ENCODE measurements at places on chromosomes 6 and 20.

DNA sequence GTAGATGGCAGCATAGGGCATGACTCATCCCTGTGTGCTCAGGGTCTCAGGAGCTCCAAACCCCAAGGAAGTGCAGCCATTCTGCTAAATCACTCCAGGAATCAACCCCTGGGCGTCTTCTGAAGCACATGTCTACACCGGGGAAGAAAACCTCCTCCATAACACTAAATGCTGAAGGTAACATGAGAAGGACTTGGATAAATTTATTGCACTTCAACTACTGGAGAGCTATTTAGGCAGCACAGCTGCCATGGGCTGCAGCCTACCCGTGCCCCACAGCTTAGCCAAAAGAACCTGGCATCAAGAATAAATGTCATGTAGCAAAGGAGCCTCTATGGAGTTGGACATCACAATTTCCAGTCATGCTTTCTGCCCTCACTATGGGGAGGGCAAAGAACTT lies 152.4 kb upstream of the PROKR2 start:
- peak; percentile 26 for DNase-seq

DNA sequence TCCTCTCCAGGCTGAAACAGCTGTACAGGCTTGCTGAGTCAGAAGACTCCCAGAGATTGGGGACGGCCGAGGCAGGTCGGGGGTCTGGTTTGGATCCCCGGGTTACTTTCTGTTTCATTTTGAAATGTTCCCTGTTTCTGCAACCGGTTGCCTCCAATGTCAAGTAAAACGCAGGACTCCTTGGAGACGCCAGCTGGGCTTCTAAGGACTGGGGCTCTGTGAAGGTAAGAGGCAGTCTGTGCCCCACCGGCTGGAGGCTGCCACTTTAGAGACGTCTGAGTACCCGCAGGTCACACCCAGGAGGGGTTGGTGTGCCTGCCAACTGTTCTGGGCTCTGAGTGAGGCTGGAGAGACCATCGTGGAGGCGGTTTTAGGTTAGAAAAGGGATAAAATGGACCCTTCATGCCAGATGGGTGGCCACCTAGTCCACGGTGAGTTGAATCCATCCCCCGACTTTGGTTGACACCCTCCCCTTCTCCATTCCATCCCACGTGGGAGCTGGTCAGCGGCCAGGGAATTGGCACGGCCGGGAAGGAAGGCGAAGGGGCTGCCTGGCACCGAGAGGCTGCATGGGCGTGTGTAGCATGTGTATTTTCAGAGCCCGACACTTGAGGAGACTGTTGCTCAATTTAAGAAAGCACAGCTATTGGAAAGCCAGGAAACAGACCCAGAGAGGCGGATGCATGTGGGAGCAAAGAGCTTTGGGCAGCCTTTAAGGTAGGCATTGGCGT lies 240.9 kb downstream of the PHACTR1 start:
- DNase-seq: peak; percentile 63

GRCh38 chr20:9981829-9982228 lies 53.0 kb upstream of the ANKEF1 start:
- DNase-seq: no peak

DNA sequence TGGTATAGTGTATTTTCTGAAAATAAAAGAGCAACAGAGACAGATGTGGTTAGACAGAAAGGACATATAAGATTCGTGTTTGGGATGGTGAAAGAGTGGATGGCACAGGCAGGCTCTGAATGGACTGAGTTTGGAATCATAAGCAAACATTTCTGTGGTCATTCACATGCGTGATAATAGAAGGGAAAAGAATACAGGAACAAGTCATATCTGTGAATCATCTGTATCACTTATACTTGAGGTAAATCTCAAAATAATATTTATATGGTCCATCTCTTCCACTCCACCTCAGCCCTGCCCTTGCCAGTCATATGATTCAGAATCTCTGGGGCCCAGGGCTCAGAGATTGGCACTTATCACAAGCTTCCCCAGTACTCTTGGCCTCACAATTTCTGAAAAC lies 535.1 kb downstream of the BCKDHB start:
- DNase-seq: no peak

- no peak for DNase-seq
Measured at GRCh38 chr20:23776067-23776771, 25.5 kb upstream of the CST1 start.

DNA sequence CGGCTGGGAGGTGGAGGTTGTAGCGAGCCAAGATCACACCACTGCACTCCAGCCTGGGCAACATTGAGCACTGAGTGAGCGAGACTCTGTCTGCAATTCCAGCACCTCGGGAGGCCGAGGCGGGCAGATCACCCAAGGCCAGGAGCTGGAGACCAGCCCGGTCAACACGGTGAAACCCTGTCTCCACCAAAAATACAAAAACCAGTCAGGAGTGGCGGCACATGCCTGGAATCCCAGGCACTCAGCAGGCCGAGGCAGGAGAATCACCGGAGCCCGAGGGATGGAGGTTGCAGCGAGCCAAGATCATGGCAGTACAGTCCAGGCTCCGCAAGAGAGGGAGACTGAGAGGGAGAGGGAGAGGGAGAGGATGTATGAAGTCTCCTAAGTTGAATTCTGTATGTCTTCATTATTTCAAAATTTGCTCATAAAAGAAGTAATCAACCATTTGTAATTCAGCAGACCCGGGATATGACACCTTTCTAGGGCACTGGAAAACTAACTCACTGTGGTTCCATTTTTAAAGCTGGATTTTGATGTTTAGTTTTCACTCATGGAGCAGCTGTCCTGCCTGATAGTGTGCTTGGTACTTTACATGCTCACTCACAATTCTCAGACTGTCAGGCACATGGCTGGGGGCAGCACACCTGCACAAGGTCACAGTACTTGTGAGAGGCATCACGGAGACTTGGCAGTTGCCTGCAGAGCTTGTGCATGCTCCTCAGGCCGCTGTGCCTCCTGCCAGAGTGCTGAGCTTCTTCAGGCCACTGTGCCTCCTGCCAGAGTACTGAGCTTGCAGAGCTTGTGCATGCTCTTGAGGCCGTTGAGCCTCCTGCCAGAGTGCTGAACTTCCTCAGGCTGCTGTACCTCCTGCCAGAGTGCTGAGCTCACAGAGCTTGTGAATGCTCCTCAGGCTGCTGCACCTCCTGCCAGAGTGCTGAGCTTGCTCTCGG lies 106.2 kb downstream of the ERMARD start:
- DNase-seq: no peak

DNA sequence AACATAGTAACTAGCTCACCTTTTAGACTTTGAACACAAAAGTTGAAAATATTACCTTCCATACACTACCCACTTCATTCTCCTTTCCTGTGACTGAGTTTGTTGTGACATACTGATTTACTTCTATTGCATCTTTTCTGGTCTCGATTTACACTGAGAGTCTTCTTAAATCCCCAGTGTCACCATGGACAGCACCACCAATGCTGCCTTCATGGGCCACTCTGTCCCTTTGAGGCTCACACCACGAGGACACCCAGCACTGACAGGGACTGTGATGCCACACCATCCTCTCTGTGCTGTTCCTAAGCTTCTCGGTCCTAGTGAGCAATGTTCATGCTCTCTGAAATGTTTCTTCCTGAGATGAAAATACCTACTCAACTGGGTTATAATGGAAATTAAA lies 337.1 kb upstream of the IRAK1BP1 start:
- no peak for DNase-seq

- DNase-seq: no peak
Measured at GRCh38 chr6:113076116-113076515, 729.0 kb downstream of the RFPL4B start.

DNA sequence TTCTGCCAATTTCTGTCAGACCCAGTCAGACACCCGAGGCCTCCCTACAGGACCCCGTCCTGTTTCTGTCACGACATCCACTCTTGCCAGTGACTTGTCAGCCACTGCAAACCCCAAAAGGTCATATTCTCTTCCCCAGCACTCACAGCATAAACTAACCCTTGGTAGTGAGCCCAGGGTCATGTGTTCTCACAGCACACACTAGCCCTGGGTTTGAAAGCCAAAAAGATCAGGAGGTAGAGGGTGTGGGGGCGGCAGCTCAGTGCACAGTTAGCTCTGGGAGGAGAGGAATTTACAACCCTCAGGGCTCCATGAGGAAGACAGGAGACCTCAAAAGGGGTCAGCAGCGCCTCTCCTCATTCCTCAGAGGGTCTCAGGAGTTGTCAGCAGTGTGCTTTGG lies 9.9 kb upstream of the SNX9 start:
- DNase-seq: no peak

GRCh38 chr6:157099912-157100593 lies 223.3 kb downstream of the TMEM242 start:
- no peak for DNase-seq

GRCh38 chr20:15842872-15843271 lies 730.4 kb downstream of the KIF16B start:
- DNase-seq: no peak

DNA sequence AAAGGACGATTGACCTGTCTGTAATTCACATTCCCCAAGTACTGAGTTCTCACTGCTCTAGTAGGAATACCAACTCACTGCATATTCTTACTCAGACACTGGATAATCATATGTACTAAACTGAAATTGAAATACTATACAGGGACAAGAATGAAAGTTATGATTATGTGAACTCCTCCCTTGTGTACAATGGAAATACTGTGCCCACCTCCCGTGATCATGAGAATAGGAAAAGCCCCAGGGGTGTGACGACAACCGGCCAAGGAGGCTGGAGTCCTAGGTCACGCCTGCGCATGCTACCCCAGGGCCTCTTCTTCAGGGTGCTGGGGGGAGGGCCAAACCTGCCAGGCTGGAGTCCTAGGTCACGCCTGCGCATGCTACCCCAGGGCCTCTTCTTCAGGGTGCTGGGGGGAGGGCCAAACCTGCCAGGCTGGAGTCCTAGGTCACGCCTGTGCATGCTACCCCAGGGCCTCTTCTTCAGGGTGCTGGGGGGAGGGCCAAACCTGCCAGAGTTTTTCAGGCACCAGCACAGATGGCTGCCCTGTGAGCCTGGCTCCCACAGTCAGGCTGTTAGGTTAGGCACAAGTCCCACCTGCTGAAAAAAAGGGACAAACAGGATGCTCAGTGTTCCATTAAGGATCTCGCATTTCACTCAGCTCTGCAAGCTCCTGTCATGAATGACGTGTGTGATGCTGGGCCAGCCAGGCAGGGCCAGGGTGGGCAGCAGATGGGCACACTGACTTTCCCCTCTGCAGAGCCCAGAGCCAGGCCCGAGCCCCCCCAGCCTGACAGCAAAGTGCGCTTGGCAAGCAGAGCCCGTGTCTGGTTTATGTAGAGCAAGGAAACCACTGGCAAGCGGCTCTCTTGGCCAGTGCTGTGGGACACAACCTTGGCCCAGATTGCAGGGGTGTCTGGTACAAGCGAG lies 107.7 kb downstream of the FOXF2 start:
- no peak for DNase-seq

DNA sequence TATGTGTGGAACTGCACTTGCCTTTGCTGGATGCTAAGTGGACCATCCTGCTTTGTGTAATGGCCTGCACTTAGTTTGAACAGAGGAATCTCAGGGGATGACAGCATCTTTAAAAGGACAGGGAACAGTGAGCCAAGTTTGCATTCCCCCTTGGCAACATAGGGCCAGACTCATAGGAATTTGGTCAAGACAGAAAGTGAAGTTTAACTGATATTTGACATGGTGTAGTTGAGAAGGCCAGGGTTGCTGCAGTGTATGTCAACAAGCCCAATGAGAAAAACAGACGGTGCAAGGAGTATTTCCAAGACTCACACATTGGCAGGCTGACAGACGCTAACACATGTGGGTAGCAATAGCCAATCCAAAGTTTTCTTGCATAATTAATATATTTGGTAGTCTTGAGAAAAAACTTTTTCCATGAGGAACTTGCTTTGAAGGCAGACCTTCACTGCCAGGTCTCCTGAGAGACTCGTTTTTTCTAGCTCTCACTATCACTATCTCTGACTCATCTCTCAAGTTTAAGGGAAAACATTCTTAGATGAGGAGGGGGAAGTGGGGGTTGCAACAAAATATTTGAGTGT lies 213.8 kb downstream of the IBTK start:
- DNase-seq: no peak

DNA sequence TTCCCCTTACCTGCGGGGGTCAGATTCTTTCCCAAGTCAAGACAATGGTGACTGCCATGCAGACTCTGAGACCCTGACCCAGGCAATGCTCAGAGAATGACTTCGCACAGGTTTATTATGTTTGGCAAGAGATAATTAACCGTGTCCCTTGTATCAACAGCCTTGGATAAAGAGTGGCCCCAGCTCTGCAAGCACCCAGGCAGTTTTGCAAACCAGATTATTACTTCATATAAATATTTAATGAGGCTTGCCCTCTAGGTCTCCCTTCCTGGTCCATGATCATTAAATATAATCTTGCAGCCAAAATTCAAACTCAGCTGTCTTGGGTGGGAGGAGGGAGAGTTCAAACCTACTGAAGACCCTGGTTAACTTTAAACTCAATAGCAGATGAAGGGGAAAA lies 156.5 kb downstream of the ANKRD60 start:
- no peak for DNase-seq

- no peak for DNase-seq
Measured at GRCh38 chr20:24588047-24588635, 118.7 kb downstream of the SYNDIG1 start.

DNA sequence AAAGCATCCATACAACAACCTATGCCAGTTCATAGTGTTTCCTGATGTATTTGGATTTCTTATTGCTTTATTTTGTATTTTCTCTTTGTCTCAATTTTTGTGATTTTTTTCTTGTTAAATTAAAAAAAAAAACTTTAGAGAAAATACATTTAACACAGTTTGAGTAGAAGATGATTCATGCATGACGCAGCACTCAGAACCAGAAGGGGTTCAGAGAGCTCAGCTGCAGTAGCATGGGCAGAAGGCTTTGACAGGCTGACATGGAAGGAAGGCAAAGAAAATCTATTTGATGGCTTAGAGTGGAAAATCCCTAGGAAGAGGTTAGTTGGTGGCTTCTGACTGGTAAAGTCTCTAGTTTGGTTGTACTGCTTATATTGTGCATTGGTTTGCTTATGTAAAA lies 207.2 kb upstream of the STXBP5 start:
- DNase-seq: no peak

DNA sequence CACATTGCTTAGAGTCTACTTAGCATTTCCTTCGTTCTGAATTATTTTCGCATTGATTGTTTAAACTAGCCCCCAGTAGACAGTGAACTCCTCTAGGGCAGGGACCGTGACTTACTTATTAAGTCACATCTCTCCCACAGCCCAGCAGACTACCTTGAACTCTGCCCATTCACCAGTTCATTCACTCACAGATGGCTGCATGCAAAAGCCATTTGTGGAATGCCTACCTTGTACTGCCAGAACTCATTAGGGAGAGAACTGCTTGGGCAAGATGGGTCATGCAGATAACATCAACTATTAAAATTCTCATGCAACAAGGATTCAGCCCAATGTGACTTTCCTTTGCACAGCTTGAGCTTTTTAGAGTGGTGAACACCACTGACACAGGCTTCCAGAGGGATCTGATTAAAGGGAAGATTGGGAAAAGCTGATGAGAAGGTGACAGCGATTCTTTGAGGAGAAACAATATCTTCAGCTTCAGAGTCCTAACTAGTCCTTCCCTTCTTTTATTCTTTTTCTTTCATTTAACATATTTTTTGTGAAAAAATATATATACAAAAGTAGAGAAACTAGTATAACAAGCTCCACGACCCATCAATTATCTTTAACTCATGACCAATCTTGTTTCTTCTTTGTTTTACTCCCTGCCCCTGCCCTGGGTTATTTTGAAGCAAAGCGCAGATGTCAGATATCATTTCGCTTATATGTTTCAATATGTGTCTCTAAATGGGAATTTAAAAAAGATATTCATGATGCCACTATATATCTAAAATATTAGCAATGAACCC lies 273.9 kb downstream of the CDC5L start:
- no peak for DNase-seq

GRCh38 chr6:150499882-150500312 lies 99.8 kb upstream of the PLEKHG1 start:
- no peak for DNase-seq

GRCh38 chr6:168314948-168315347 lies 4.6 kb downstream of the DACT2 start:
- no peak for DNase-seq

GRCh38 chr20:33846291-33846935 lies 35.3 kb downstream of the CHMP4B start:
- no peak for DNase-seq

Data from NCI-H2029 treated with DMSO at 0.1 percent for 48 hours (cell line).